Stimulated activated CD8-positive, alpha-beta memory T cell treated with anti-CD3 and anti-CD28 coated beads, Interleukin-15, amount 100 ng/mL, for 4 hours (primary cell): ENCODE measurements at places on chromosomes 3 and 15.

GRCh38 chr3:184314363-184314699 lies at the start of gene EIF4G1:
Gene EIF4G1, plus strand, starts transcription at chr3:184314606. Its CDS starts 1,191 bp downstream, at chr3:184315797.
- peak; percentile 80 for DNase-seq

- no peak for DNase-seq
These were observed 53.9 kb downstream of the PXYLP1 start for GRCh38 chr3:141285570-141285969.

- DNase-seq = no peak
These were observed 35.0 kb downstream of the ACAA1 start for GRCh38 chr3:38101811-38102443.

DNA sequence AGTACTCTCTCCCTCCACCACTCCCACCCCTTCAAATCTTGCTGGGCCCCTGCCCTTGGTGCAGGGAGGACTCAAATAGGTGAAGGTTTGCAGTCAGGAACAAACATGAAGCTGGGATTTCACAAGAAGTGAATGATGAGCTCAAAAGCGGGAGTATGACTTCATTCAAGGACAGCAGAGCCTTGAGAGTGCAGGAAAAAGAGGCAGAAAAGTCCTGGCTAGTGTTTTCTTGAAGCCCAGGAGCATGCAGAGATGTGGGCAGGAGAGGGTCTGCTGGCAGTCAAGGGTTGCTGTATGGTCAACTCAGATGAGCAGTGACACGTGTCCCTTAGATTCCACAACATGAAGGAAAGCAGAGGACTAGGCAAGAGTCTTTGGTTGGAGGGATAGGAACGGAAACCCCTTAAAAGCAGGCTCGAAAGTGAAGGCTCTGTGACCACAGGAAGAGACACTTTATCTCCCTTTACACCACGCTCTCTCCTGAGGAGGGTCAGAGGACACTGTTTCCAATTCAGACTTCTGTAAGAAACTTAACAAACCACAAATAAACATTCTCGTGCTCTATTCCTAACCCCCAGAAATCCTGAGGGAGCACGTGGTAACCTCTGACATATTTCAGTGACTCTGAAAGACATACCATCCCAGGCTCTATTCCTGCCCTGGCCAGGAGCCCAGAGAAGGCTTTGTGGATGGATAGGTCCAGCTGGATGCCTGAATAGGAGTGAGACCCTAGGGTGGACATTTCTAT lies 168.0 kb upstream of the NDN start:
- DNase-seq = no peak

DNA sequence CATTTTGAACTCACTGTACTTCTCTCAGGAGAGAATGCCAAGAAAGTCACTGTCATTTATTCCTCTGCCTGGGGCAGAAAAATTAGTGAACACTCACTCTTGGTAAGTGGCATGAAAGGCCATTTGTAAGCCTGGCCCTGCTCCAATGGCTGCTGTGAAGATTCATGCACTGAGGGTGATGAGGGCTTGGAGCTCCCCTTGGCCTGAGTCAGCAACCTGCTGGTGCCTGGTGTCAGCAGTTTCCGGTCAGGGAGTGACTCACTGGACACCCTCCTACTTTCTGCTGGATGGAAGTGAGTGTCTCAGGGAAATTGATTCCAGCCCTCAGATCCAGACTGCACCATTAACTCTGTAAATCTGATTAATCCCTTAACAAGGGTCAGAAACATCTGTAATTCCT lies 37.6 kb downstream of the TRA2B start:
- no peak for DNase-seq
